ENCODE measurements at places on chromosomes 7 and 10.

- no peak for DNase-seq
These were observed 29.5 kb downstream of the CDK13 start for GRCh38 chr7:39979406-39980073.

DNA sequence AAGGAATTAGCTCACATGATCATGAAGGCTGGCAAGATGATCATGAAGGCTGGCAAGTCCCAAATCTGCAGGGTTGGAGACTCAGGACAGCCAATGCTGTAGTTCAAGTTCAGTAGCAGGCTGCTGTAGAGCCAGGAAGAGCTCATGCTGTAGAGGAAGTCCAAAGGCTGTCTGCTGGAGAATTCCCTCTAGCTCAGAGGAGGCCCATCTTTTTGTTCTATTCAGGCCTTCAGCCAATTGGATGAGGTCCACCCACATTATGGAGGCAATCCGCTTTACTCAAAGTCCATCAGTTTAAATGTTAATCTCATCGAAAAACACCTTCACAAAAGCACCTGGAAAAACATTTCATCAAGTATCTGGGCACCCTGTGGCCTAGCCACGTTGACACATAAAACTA, 24.8 kb upstream of the FAM171A1 start:
- DNase-seq, result no peak

GRCh38 chr10:86545101-86545500, 23.5 kb upstream of the WAPL start:
- DNase-seq, result no peak

DNA sequence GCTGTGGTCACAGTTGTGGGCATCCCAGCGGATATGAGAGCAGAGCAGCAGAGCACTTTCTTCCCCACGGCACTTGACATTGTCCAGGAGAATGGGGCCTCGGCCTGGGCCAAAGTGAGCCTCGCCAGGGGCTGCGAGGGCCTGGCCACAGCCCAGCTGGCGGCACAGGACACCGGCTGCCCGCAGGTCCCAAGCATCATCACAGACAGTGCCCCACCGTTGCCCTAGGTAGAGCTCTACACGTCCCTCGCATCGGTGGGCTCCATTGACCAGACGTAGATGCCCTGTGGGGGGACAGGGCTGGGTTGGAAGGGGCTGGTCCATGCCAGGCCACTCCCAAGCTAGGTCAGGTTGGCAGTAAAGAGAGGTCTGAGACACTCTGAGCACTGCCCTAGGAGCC, 19.4 kb downstream of the SSC4D start:
- no peak for DNase-seq

DNA sequence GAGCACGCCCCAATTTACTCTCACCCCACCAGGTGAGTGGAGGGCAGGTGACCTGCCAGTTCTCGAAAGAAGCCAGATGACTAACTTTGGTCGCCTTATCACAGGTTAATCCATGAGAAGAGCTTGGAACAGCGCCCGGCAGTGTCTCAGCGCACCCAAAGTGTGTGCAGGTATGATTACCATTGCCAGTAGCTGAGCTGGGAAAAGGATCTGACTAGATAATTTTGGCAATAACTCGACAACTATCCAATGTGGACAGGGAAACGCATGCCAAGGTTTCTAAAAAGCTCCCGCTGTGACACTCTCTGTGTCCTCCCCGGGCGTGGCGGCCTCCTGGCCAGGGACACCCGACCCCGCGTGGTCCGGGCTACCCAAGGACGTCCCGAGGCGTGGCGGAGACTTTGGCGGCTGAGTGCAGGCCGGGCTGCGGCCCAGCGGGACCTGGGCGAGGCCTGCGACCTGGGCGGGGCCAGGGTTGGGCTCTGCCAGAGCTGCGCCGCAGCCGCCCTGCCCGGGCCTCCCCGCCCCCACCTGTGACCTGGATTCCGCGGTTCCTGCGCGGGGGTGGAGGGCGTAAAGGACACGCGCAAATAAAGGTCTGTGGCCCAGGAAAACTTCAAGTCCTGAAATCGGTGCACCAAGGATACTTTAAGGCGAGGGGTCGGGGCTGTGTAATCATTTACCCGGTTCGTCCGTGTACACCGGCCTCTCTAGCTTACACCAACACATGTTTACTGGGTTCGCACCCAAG, 13.7 kb upstream of the WAPL start:
- DNase-seq, result no peak

DNA sequence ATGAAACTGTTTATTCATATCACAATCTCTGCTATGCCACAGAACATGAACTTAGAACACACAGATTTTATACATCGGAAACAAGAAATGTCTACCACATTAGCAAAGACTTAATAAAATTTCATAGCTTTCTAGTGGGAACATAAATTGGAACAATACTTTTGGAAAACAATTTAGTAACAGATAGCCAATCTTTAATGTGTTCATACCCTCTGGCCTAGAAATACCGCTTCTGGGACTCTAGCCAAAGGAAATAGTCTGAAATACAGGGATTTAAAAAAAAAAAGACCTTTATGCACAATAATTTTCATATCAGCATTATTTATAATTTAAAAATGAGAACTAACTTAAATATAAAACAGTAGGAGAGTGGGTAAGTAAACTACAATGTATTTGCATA, 168.5 kb downstream of the PLXNA4 start:
- DNase-seq, result no peak

DNA sequence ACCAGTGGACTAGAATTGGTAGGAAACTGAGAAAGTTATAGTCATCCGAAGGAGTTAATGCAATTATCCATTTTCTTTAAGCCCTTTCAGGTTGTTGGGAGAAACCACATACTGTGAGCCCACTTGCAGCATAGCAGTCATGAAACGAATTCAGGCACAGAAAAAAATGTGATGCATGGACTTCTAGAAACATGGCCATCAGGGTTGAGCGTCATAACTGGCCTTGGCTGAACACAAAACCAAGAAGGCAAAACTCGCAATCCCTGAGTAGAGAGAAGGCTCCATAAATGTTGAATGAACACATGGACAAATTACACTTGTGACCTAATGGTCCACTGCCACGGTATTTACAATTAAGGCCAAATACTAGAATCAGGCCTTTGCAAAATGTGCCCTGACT, 121.9 kb downstream of the FAM107B start:
- DNase-seq, result no peak

- DNase-seq, result no peak
These were observed 43.6 kb downstream of the PIP4K2A start for GRCh38 chr10:22670788-22671187.

- no peak for DNase-seq
These were observed 1.3 kb upstream of the CHST3 start for GRCh38 chr10:71962901-71963300.

DNA sequence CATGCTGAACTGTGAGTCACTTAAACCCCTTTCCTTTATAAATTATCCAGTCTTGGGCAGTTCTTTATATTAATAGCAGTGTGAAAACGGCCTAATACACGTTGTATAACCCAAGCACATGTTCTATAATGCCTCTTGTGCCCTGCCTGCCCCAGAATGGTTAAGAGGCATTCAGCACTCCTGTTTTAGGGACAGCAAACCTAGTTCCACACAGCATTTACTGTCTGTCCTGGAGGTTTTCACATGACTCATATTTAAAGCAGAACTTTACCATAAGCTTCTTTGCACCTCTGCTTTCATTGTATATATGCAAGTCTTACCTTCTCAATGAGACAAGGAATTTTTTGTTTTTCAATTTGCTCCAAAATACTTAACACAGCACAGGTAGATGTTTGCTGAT, 144.8 kb downstream of the ICA1 start:
- DNase-seq, result no peak

DNA sequence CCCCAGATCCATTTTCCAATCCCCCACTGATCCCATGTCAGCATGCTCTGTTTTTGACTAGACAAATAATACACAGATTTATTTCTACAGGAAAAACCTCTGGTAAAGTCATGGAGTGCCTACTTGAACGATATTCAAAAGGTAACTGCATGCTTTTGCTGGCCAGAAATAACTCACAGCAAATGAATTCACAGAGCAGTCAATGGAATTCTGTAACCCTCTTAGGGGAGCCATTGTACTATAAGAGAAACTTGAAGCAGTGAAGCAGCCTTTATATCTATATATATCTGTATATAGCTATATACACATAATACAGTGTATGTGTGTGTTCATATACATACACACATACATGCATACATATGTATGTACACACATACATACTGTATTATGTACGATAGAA, 29.0 kb upstream of the MEOX2 start:
- DNase-seq, result no peak

- no peak for DNase-seq
These were observed 6.8 kb upstream of the GJD4 start for GRCh38 chr10:35598379-35598778.

DNA sequence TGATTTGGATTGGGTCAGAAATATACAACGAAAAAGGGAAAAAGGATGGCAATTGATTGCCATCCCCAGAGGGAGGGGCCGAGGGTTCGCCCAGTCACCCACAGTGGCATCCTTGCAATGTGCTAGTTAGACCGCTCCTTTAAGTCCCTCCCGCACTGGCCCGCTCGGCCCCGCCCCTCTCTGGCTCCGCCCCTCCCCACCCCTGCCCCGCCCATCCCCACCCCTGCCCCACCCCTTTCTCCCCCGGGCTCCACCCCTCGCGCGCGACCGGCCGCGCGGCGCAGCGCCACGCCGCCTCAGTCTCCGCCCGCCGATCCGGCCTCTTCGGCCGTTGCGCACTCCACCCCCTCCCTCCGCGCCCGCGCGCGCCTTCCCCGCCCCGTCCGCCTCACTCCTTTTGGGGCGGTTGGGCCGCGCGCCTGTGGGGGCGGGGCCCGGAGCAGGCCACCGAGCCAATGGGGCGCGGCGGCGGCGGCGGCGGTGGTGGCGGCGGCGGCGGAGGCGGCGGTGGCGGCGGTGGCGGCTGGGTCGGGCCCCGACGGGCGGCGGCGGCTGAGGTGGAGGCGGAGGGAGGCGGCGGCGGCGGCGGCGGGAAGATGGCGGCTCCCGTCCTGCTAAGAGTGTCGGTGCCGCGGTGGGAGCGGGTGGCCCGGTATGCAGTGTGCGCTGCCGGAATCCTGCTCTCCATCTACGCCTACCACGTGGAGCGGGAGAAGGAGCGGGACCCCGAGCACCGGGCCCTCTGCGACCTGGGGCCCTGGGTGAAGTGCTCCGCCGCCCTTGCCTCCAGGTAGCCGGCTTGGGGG, at the start of gene VKORC1L1:
Gene VKORC1L1 (plus strand): TSS at position 299 of the 806 bp plus-strand sequence. CDS start 298 bp downstream, at position 597.
- DNase-seq, result peak; percentile 71

GRCh38 chr7:139675127-139676125, 102.4 kb downstream of the HIPK2 start:
- no peak for DNase-seq

DNA sequence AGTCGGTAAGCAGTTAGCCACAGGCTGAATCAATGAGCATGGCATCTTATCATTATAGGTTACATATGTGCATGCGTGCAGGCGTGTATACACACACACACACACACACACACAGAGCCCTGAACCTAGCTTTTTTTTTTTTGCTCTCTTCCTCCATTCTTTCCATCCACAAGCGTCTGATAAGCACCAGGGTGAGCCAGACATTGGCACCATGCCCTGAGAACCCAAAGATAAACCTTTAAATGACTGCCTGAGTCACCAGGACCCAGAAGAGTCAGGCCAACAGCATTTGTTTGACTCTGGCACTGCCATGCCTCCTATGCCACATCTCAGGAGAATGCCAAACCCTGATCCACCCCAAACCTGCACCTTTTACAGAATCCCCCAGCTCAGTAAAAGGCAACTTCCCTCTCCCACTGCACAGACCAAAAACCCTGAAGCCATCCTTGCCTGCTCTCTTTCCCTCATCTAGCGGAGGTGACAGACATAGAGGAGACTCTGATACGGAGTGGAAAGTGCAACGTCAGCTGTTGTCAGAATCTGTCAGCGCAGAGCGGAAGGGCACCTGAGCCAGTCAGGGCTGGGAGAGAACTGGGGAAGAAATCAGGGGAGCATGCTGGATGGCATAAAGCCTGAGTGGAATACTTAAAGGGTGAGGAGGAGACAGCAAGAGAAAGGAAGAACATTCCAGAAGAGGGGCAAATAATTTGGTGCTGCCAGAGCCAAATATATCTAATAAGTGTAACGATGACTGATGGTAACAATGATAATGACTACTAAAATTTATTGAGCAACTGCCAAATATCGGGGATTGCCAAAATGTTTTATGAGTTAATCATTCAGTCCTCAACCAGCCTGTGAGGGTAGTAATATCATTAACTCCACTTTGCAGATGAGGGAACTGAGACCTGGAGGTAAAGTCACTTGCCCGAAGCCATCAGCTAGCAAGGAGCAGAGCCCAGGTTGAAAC, 3.2 kb downstream of the PARP12 start:
- peak; percentile 54 for DNase-seq

- DNase-seq, result no peak
These were observed 5.8 kb upstream of the DHTKD1 start for GRCh38 chr10:12062754-12063482.

GRCh38 chr7:28726555-28726954, 231.6 kb downstream of the TRIL start:
- DNase-seq, result no peak

- DNase-seq, result no peak
These were observed 26.6 kb downstream of the PFKP start for GRCh38 chr10:3093996-3094395.

GRCh38 chr10:6174201-6174874, 28.4 kb upstream of the PFKFB3 start:
- DNase-seq, result no peak

- DNase-seq, result no peak
These were observed 77.8 kb downstream of the EBF3 start for GRCh38 chr10:129886263-129886662.

GRCh38 chr7:155870334-155871180, 58.3 kb upstream of the SHH start:
- no peak for DNase-seq

- no peak for DNase-seq
These were observed 115.5 kb upstream of the DIP2C start for GRCh38 chr10:804787-805619.
